ENCODE measurements at places on chromosomes 6 and 20. TPM values are rescaled to one million over a fixed set of nuclear protein-coding genes. Genes with fewer than 3 reads are reported as not detected.

The SAMD3 gene
- total RNA-seq, result 0.17 TPM

The WFDC12 gene
- not detected for total RNA-seq

The C2 gene
- total RNA-seq, result 1.5 TPM

GRCh38 chr6:22598339-22598738 lies 29.0 kb downstream of the HDGFL1 start:
- DNase-seq, result no peak

DNA sequence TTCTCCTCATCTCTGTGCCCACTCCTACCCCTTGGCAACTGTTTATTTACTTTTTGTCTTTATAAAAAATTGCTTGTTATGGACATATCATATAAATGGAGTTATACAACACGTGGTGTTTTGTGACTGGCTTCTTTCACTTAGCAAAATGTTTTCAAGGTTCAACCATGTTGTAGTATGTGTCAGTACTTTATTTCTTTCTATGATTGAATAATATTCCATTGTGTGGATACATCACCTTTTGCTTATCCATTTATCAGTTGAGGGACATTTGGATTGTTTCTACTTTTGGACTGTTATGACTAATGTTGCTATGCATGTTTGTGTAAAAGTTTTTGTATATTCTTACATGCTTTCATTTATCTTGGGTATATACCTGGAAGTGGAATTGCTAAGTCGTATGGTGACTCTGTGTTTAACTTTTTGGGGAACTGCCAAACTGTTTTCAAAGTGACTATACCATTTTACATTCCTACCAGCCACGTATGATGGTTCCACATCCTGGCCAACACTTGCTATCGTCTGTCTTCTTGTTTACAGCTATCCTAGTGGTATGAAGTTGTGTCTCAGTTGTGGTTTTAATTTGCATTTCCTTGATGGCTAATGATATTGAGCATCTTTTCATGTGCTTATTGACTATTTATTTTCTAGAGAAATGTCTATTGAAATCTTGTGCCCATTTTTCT lies 84.4 kb downstream of the SLX4IP start:
- DNase-seq, result no peak

Measured in psoas muscle (tissue), 8 donors.